Astrocyte (in vitro differentiated cells and primary cell): ENCODE measurements at places on chromosomes 7 and 10. TPM values are rescaled to one million over a fixed set of nuclear protein-coding genes. Genes with fewer than 3 reads are reported as not detected.

CYP3A7 gene
- total RNA-seq, result not detected in 2 replicates

ABCB1 gene
- total RNA-seq, result 0.79 and 1.8 TPM in 2 replicates

SEMA3D gene
- total RNA-seq, result 9.1 and 17.7 TPM in 2 replicates

GRCh38 chr7:68420342-68421192, 1177.7 kb upstream of the AUTS2 start:
- DNase-seq, result no peak

DNA sequence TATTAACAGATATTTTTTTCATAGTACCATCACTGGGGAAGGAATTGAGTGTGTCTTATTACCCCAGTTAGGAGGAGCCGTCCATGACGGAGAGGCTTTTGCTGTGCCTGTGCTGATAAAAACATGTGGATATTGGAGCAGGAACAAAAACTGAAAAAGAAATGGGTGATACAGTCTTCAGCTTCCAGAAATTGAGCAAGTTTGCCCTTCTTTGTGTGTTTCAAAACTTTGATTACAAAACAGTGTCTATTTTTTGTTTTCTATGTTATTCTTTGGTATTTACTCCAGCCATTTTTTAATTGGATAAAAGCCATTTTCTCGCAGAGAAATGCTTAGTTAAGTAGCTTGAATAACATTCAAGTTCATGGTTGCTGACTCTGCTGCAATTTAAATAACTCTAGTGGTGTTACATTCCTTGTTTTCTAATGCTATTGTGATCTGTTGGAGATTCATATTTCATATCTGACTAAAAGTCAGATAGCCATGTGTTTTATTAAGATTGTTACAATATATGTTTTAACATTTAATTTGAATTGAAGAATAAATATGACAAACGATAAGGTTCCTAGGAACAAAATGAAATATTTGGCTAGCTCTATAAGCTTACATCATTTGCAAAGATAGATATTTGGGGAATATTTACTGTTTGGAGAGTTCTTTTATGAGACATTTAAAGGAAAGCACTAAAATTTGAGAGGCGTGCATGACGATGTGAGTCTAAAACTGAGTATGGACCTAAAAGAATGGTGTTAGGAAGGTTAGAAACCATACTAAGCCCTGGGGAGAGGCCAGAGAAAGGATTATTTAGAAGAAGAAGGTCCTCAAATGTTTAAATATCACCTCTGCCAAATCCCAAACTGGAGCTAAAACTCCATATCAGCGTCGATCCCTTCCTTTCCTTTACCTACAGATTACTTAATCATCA, 747.3 kb upstream of the CELF2 start:
- DNase-seq, result no peak

DNA sequence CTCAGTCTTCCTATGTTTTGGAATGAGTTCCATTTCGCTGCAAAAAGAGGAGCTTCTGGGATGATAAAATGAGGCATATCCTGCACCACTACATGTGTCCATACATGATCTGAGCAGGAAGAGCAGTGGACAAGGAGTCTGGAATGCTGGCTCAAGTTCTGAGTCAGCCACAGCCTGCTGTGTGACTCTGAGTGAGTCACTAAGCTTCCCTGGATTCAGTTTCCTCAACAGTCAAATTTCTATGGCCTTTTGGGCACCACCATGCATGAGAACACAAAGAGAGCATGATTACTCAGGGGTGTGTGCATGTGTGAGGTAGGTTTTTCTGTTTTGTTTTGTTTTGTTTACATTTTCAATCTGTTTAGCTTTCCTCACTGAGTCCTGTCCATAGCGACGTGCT, 254.6 kb downstream of the ANKRD30A start:
- DNase-seq, result no peak

- no peak for DNase-seq
These were observed 4.9 kb upstream of the KLHL7 start for GRCh38 chr7:23100697-23101096.

DNA sequence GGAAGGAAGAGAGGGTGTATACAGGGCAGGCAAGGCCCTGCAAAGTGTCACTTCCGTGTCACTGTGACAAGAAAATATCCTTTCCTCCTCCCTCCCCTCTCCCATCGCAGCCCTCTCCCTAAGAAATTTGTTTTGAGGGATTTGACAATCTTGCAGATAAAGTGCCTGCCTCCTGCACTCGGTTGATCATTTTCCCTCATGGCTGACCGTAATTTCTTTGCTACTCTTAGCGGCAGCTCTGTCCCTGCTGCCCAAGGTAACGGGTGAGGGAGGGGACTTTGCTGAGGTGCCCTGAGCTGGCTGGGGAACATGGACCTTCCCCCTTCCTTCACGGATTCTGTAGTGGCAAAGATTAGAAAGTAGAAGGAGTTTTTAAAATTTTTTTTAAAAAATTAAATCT, 179.1 kb downstream of the TCF7L2 start:
- DNase-seq, result no peak

DNA sequence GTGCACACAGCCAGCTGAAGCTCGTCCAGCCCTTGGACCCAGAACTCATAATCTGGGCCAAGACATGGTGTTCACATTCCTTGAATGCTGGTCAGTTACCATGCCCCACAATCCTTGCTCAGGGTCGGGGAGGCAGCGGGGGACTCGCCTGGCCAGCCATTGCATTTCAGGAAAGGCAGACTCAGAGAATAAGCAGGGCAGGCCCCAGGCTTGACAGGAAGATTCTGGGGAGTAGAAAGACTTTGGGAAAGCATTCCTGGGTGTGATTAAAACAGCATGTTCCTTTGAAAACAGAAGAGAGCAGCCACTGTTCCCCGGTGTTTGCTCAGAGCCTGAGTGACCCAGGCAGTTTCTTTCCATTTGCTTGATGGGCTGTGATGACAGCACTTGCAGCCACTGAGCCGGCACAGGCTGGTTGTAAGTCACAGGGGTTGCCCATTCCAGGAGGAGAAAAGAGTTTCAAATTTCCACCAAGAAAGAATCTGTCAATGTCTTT, 473.7 kb downstream of the TYW1 start:
- no peak for DNase-seq

DNA sequence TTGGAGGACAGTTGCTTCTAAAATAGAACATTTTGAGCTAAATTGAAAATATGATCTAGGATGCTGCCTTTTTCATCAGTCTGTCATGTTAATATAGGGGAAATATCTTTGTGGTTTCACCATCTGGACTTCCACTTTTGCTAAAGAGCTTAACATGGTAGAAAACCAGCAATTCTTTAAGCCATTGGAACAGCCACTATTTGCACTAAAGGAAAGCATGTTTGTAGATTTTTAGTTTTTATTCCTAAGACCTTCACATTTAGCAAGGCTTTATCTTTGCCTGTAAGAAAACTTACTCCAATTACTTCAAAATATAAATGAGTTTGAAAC, 291.0 kb downstream of the RNLS start:
- DNase-seq, result no peak
